A549 treated with CpdA at 1 μM for 4 hours (cell line): ENCODE measurements at places on chromosomes 13 and 19. TPM values are rescaled to one million over a fixed set of nuclear protein-coding genes. Genes with fewer than 3 reads are reported as not detected.

C5AR1 gene
- total RNA-seq: 0.85 to 2.0 TPM (median 1.6 TPM) in 5 replicates

ANKLE1 gene
- total RNA-seq: 0.30 to 0.94 TPM (median 0.66 TPM) in 5 replicates

SULT2A1 gene
- not detected in 5 replicates for total RNA-seq

CGB5 gene
- total RNA-seq: 0.54 to 1.6 TPM (median 1.5 TPM) in 5 replicates

ATP4B gene
- not detected in 5 replicates for total RNA-seq

RAB8A gene
- total RNA-seq: 43.1 to 82.8 TPM (median 46.0 TPM) in 5 replicates

ZNF625 gene
- total RNA-seq: not detected in 5 replicates

ZNF675 gene
- total RNA-seq: 3.2 to 5.6 TPM (median 3.4 TPM) in 5 replicates

SYT3 gene
- 0.36 to 0.76 TPM (median 0.51 TPM) in 5 replicates for total RNA-seq

TMPRSS9 gene
- total RNA-seq: 0.03 TPM in 1 of 5 replicates, not detected in the others

CBARP gene
- total RNA-seq: 2.7 to 4.6 TPM (median 4.4 TPM) in 5 replicates

SIAH3 gene
- total RNA-seq: not detected in 5 replicates

OR4F17 gene
- total RNA-seq: not detected in 5 replicates

IGFL3 gene
- total RNA-seq: 0.17 to 0.38 TPM (median 0.24 TPM) in 3 of 5 replicates, not detected in the others

SRRM5 gene
- total RNA-seq: 0.79 to 1.1 TPM (median 1.1 TPM) in 5 replicates

SIGLEC5 gene
- not detected in 5 replicates for total RNA-seq
